ENCODE measurements at places on chromosomes 16 and 17.

DNA sequence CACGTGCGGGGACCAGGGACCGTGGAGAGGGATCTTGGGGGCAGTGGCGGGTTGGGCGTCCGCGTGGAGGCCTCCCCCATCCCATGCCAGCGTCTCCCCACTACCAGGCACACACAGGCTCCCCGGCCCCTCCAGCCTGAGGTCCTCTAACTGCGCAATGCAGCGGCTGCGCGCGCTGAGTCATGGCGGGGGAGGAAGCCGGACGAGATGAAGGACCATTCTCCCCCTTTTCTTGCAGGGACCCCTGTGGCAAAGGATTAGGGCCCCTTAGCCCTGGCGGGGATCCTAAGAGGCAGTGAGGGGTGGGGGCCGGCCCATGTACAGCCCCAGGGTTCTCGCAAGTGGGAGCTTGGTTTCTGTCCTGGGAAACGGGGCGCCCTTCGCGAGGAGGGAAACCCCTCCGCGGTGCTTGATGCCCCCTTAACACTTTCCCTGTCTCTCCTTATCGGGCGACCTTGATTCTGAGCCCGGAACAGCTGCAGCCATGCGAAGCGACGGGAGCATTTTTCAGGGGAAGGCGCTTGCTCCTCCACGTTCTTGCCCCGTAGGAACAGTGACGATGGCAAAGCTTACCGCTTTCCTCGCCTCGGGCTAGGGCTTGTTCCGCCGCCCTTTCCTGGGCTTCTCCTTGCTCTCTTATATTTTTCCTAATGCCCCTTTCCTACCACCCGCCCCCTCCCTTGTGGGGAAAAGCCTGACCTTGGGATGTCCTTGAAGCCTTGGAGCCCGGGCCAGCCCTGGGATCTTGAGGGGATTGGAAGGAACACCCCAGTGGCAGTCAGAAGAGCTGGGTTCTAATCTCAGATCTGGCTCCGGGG, 592 bp downstream of the ALDOA start:
- DNase-seq: peak; percentile 74

DNA sequence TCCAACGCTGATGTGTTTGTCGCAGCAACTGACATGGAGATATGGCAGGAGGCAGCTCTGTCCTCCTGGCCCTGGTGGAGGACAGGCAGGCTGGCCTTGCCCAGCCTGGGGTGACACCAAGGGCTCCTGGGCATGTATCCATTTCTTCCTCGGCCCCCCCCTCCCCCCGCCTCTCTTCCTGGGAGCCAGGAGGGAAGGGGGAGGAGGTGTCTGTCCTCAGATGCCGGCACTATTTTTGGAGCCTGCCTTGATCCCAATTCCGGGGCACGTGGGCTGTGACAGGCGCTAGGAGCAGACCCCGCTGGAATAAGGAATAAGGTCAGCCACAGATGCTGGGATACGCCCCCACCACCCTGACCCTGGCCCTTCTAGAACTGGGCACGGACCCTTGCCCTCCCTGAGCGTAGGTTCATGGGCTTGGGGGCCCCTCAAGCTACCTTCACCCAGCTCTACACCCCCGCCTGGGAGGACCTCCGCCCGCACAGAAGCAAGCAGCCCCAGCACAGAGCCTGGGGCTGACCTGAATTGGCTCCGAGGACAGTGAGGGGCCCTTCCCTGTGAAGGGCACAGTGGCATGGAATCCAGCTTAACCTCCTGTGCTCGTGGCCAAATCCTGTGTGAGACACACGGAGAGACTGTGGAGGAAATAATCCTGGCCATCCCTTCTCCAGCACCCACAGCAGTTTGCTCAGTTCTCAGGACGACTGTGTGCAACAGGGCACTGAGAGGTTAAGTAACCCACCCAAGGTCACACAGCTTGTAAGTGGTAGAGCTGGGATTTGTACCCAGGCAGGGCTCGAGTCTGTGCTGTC, 24.1 kb downstream of the SEC14L5 start:
- no peak for DNase-seq

DNA sequence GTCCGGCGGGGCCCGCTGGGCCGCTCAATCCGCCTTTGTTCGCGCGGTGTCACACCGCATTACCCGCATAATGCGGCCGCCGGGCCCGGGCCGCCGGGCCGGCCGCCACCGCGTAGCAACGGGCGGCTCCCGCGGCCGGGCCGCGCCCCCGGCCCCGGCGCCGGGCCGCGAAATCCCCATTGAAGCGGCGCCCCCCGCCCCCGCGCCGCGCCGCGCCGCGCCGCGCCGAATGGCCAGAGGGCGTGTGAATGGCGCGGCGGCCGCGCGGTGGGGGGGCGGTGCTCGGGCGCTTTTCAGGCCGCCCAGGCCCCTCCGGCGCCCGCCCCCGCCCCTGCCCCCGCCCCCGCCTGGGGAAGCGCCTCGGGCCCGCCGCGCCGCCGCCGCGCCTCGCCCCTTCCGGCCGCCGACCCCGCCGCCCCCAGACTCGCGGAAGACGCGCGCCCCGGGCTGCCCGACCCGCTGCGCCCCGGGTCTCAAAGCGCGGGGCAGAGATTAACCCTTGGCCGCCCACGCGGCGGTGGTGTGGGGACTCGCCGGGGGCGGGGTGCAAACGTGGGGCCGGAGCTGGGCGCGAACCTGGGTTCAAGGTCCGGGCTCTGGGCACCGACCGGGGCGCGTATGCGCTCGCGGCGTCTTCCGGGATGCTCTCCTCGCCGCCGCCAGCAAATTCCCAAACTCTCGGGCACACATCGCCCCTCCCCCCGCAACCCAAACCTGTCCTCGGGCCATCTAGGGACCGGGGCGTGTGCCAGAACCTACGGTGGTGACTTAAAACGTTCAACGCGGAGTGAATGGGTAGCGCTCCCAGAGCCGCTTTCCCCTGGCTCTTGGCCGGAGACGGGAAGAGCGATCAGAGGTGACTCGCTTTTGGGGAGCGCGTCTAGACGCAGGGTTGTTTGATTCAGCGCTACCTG, 46.7 kb downstream of the WNT3 start:
- peak; percentile 36 for DNase-seq

- DNase-seq: no peak
These were observed 25.4 kb downstream of the CRHR1 start for GRCh38 chr17:45809499-45809898.

DNA sequence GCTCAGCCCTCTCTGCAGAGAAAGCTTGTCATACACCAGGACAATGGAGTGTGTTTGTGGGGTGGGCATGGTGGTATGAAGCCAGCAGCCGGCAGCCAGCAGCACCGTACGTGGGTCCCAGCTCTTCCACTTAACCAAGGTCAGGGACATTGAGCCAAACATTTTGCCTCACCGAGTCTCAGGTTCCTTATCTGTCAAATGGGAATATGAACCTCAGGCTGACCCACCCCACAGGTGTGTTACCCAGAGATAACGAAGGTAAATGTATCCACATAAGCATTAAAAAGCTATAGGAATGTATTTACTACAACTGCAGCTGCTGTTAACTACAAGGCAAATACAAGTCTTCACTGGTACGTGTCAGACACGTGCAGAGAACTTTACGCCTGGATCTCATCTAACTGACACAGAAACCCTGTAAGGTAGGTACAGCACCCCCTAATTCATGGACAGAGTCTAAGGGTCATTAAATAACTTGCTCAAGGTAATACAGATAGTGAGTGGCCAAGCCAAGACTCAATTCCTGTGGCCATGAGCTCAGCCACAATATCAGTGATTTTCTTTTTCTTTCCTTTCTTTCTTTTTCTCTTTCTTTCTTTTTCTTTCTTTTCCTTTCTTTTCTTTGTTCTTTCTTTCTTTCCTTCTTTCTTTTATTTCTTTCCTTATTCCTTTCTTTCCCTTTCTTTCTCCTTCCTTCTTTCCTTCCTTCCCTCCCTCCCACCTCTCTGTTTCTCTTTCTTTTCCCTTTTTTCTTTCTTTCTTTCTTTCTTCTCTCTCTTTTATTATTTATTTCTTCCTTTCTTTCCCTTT, 990 bp downstream of the SLC5A11 start:
- no peak for DNase-seq

DNA sequence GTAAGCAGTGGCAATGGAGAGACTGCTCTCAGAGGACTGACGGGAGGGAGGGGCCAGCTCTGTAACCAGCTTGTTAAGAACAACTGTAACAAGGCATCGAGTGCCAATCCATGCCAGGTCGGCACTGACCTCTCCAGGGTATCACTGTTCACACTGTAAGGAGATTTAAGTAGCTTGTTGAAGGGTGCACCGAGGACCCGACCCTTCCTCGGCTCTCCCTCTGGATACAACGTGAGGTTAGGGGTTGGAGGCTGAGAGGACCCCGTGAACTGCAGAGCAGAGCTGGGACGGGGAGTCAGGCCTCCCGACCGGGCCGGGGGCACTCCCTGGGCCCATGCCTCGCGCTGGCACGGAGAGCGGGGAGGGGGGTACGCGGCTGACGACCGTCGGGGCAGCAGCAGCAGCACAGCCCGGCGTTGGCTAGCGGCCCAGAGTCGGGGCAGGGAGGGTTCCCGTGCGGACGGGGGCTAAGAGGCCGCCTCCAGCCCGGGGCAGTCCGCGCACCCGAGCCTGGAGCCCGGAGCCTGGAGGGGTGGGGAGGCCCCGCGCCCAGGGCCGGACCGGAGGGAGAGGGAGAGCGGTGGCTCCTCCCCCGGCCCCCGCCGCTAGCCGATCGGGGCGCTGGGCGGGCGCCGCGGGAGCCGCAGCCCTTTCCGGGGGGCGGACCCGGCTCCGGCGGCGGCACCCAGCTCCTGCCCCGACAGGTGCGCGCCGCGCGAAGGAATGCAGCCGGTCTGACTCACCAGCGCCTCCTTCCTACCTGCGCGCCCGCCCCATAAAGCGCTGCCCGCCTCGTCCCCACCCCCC, at the start of gene ITGB4:
Gene ITGB4 (plus strand): TSS at position 804 of the 807 bp plus-strand sequence. CDS start 3,245 bp downstream, outside the sequence.
- DNase-seq: peak; percentile 57

DNA sequence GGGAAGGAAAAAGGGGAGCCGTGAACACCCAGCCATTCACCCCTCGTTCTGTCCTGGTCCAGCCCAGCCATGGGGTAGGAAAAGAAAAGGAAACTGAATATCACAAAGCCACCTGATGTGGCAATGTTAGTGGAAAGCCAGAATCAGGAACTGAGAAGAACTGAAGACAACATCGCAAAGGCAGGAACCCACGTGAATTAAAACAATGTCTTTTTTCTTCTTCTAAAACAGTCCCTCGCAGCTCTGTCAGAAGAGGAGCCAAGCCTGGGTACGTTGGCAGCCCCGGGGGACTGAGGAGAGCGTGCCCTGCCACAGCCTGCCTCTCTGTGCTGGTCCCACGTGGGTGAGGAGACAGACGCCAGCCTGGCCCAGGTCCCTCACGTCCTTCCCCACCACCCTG, 55.0 kb downstream of the ZNF423 start:
- DNase-seq: no peak

- no peak for DNase-seq
These were observed 24.0 kb downstream of the METRNL start for GRCh38 chr17:83103200-83103942.

DNA sequence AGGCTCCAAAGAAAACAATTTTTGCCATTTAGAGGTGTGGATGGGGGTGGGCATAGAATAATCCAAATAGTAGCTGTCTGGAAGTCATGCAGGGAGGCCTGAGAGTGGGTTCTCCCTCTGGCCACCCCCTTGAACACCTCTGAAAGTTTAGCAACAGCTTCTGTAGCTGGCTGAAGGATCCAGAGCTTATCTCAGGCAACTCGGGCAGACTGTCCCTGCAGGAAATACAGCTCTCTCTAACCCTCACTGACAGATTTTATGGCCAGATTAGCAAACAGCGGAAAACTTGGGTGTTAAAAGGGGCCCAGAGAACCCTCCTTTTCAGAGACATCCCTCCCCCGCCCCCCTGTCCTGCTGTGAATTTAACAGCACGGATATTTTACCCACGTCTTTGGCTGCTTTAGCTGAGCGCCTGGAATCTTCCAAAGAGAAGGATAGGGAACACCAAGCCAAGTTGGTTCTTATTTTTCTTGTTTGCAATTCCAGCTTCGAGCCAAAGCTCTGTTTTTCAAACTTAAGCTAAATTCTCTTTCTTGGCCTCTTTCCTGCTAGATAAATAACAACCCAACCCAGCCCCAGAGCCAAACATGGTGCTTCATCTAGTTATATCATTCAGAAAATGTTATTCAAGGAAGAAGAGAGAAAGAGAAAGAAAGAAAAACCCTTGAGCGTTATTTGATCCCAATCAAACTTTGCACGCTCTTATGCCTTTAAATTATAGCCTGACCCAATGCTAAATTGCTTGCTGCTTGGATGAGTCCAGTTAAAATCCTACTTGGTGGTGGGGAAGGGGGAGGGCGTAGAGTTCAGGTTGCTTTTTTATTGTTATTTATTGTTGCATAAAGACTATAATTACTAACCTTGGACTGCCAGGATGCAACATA, 2.3 kb upstream of the HOXB2 start:
- peak; percentile 97 for DNase-seq

DNA sequence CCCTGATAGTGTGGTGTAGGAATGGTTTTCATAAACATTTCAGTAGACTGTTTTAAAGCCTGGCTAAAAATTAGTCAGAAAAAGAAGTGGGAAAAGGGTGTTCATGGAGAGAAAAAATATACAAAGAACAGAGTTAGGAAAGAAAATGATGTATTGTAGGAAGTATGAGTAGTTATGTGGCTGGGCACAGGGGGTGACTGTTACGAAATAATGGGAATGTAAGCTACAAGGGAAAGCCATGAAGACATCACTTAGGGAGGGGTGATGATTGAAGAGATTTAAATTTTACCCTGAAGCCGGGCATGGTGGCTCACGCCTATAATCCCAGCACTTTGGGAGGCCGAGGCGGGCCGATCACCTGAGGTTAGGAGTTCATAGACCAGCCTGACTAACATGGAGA, 55.3 kb downstream of the NUP88 start:
- DNase-seq: no peak

DNA sequence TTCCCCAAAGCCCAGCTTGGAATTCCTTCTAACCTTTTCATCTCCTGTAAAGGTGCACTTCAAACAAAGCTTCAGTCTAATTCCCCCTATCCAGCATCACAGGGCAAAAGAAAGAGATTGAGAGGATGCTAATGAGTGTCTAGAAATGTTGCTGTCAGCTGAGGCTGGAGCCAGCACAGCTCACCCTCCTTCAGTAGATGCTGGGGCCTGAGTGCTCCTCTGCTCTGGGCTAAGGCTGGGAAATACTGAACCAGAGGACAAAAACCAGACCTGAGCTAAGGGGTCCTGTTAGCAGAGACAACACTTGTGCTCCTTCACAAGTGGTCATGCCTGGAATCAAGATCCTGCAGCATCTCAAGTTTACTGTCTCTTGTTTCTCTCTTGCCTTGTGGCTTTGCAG, 85.0 kb downstream of the CHD9NB start:
- DNase-seq: no peak

- no peak for DNase-seq
These were observed 6.0 kb downstream of the PDP2 start for GRCh38 chr16:66886321-66886720.

DNA sequence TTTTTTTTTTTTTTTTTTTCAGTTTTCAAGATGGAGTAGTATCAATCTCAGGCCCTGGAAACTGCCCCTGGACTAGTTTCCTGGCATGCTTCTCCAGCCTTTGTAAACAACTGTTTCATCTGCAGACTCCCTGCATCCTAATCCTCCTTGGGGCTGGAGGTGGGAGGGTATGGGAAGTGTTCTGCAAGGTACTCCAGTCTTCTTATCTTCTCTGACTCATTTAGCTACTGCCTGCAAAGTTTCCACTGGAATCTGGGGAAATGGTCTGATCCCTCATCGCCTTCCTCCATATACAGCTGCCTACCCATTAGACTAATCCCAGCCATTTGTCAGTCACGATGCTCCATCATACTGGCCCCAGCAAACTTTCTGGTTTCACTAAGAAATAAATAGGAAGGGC, 21.5 kb downstream of the COPZ2 start:
- DNase-seq: no peak

All from common myeloid progenitor, CD34-positive (primary cell).